ENCODE measurements at places on chromosomes 16 and 17.
A peak's percentile ranks its signal among the peaks of the same experiment; 100 is the strongest.

DNA sequence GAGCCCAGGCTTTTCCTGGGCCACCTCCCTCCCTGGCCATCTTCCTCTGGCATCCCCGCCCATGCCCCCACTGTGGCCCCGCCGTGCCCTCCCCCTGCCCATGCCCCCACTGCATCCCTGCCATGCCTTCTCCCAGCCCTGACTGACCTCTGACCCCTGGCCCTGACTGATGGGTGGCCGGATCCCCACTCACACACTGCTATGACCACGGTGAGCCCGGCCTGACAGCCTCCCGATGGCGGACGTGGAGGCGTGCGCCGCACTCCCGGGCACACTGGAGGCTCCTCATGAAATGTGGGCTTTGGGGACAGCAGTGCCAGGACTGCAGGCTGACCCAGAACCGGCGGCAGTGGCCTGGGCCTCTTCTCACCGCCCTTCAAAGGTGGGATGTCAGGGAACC, 10.6 kb upstream of the C1QTNF8 start:
- DNase-seq = no peak

GRCh38 chr16:54110016-54110981, 176.3 kb downstream of the IRX3 start:
- DNase-seq = no peak

DNA sequence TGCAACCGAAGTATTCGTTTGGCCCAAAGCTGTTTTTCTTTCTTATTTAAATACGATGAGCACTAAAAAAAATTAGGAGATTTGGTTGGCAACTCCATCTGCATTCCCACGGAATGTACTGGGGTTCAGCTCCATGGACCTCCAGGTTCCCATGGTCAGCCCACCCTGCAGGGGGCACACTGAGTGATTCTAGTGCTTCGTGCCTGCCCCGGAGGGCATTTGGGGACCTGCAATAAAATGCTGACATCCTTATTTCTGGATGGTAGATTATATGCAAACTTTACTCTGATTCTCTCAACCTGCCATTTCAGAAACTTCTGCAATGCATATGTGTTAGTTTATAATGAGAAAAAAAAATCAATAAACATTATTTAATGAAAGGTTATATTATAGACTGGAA, 339.4 kb downstream of the XYLT1 start:
- DNase-seq = no peak

- DNase-seq = no peak
These were observed 12.4 kb downstream of the UBALD1 start for GRCh38 chr16:4602331-4602730.

- DNase-seq = no peak
These were observed 13.7 kb upstream of the CDC42EP4 start for GRCh38 chr17:73325527-73325842.

DNA sequence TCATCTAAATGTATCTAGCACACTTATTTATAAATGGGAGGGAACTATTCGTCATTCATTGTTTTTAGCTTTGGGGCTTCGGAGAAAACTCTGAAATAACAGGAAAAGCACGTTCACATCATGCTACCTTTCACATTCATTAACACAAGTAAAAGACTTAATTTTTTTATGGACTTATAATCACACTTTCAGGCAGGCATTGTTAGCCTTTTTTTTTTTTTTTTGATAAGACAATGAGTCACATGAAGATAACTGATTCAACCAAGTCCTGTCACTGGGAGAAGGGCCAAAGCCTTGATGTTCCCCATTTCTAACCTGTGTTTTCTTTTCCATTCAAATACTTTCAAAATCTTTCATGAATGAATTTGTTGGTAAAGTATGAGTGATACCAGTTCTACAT, 631.3 kb upstream of the CA10 start:
- no peak for DNase-seq

DNA sequence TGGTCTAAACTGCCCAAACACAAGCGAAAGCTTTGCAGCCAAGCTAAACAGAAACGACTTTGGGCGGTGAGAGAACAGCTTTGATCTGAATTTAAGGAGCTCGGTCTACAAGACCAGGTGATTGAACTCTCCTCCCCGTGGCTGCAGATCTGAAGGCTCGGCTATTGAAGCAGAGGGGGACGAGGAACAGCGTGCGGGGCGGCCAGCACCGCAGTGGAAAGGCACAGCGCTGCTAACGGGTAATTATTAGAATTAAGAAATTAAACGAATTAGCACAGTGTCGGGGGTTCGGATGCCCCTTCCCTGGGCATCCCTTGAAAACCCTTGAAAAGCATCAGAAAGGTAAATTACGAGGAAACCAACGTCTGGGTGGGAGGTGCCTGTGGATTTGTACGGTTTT, 431 bp downstream of the TEKT3 start:
- DNase-seq = no peak

- peak; percentile 40 for DNase-seq
These were observed 5.8 kb upstream of the OGFOD3 start for GRCh38 chr17:82424001-82424862.

- no peak for DNase-seq
These were observed 31.9 kb downstream of the UBE2O start for GRCh38 chr17:76421044-76421407.

DNA sequence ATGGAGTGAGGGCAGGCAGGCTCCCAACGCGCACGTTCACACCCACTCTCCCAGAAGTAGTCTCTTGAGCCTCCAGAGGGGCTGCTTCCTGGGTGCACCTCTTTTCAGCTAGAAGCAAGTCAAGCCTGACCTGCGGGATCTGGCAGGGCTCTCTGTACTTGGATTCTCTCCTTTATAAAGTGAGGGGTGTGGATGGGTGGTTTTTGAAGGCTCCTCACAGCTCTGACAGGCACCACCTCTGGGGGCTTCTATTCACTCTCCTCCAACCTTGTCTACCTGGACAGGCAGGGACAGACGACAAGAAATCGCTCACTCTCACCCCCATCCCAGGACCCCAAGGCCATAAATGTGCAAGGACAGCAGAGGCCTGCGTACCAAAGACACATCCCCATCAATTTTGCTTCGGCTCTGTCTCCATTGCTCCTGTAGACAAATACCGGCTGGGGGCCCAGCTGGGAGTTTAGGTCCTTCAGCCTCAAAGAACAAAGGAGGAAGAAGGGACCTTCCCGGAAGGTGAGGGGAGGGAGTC, 814 bp upstream of the DYNLL2 start:
- no peak for DNase-seq

GRCh38 chr16:67244387-67245185, 2.7 kb downstream of the FHOD1 start:
- peak; percentile 84 for DNase-seq

GRCh38 chr17:17677299-17678040, 3.8 kb upstream of the RAI1 start:
- no peak for DNase-seq

GRCh38 chr17:1110862-1111598, 68.8 kb downstream of the ABR start:
- no peak for DNase-seq

DNA sequence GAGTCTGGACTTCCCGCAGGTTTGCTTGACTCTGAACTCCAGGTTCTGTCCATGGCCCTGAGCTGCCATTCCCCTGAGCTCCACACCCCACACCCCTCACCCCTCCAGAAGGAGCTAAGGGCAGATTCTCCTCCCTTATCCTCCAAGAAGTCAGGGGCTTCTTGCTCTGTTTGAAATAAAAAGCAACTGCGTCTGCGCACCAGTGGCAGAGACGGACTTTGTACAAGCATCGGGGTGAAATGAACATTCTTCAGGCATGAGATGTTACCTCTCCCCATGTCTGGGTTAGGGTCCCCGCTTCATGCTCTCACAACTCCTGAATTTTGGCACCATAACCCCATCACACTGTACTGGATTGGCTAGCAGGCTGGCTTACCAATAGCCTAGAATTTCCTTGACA, 36.1 kb upstream of the DLX4 start:
- no peak for DNase-seq

- no peak for DNase-seq
These were observed 4.5 kb downstream of the ZNF267 start for GRCh38 chr16:31877876-31878642.

DNA sequence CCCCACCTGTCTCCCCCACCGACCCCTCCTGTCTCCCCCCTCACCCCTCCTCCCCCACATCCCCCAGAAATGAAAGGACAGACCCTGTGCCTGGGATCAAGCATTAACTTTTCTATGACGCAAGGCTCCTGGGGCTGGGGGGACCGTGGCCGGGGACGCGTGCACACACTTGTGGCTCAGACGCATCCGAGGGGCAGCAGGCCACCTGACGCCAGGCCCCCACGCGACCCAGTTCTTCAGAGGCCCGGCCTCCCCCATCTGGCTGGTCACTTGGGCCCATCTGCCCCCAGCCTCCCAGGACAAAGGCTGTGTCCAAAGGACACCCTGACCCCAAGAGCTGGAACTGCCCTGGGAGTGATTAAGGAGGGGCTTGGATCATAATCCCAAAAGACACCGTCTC, 14.0 kb upstream of the PVALEF start:
- DNase-seq = no peak

DNA sequence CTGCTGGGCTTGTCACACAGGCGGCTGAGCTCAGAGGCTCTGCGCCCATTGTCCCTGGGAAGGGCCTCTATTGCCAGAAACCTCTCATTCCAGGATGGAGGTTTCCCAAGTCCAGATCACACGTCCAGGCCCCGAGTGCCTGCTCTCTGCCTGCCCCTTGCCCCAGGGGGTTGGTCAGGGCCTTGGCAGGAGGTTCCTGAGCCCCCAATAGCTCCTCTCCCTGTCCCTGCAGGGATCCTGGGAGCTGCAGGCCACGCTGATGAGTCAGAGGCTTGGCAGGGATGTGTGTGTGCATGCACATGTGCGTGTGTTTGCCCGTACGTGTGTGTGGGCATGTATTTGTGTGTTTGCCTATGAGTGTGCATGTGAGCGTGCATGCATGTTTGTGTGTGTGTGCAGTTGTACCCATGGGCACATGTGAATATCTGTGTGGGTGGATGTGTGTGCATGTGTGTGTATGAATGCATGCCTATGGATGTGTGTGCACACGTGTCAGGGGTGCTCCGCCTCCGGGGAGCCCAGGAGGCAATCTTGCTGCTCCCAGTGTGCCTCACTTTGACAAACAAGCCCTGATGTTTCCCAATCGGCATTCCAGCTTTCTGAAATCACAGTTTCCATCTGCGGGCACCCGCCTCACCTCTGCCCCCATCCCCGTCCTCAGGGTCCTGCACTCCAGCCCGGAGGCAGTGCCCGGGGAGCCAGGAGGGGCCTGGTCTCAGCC, 98.4 kb upstream of the GSE1 start:
- DNase-seq = no peak

DNA sequence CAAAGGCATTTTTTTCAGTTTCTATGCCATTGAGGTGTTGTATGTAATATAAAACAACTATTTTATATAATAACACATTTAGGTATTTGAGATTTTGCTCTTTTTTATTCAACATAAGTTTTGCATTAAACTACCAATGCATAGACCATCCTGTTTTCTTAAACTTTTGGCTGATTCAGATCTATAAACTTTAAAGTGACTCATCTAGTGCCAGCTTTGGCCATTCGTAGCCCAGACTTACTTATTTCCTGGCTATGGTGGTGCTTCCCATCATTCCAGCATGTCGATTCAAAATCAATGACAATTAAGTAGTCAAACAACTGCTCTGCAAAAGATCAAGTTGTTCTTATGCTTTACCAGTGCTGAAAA, 3.1 kb downstream of the ERI2 start:
- no peak for DNase-seq

GRCh38 chr17:49338883-49339282, 23.2 kb downstream of the ZNF652 start:
- peak; percentile 36 for DNase-seq

- no peak for DNase-seq
These were observed 6.3 kb downstream of the TBC1D16 start for GRCh38 chr17:80029258-80029974.

DNA sequence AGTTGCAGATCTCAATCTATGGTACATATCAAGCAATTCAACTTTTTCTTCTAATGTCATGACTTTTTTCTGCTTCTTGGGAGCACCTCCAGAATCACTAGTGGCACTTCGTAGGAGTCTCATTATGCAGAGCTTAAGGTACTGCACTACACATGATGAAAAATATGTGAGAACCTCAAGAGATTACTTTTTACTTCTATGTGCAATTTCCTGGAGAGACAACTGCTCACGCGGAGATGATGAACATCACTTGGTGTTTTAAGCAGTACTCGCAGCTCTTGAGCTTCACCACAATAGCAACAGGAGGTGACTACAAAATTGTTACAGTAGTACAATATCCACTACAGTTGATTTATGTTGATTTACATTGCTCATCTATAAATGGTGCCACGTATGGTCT, 79.7 kb downstream of the MRTFB start:
- DNase-seq = no peak

DNA sequence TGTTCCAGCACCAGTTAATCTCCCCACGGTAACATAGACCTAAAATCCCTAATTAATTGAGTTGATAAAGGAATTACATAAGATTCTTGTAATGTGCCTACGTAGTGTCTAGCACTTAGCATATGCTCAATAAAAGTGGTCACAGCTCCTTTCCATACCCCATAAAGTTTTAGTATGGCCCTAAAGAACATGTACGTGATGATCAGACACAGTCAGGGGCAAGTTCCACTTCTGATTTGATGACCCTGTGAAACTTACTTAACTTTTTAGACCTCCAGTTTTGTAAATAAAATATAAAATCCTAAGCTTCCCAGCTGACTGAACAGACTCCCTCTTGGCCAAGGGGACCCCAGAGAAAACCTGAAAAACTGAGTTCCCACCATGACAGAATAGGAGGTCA, 391.3 kb upstream of the ERCC4 start:
- no peak for DNase-seq

GRCh38 chr17:41498276-41498675, 7.1 kb downstream of the KRT13 start:
- DNase-seq = no peak

DNA sequence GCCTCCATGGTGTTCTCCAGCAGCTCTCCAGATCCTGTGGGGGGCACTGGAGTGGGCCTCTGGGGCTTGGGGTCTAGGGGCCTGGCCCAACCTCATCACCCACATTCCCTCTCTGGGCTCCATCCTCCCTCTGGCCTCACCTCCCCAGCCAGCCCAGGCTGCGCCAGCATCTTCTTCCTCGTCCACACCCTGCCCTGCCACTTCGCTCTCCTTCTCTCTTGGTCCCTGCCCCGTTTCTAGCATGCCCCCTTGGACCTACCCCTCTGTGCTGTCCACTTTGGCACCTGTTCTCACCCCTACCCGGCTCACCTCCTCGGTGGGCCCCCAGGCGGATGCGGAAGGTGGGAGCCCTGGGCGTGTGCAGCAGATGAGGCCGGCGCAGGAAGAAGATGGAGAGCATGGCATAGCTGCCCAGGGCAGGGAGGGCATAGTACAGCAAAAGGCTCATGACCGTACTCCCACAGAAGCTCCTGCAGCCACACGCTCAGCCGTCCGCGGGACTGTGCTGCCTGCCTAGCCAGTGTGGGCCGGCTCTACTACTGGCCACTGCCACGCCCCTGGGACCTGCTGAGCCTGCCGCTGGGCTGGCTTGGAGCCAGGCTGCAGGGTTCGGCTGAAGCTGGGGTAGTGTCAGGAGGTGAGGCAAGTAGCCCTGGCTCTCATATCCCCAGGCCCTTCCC, at the start of gene GDPD3:
Gene GDPD3 (minus strand): TSS at position 507 of the 680 bp plus-strand sequence. CDS start 59 bp downstream, at position 448.
- no peak for DNase-seq

All from stimulated activated naive CD8-positive, alpha-beta T cell treated with anti-CD3 and anti-CD28 coated beads, Interleukin-15, amount 100 ng/mL, for 72 hours (primary cell).